ENCODE measurements at places on chromosomes 7 and 10.

GRCh38 chr10:89582022-89582421, 46.6 kb upstream of the SLC16A12 start:
- DNase-seq, result no peak

GRCh38 chr10:130771491-130771946, 540.0 kb downstream of the TCERG1L start:
- DNase-seq, result no peak

- no peak for DNase-seq
Observed at GRCh38 chr7:69762821-69763352, 164.6 kb downstream of the AUTS2 start.

- no peak for DNase-seq
Observed at GRCh38 chr10:69847883-69848282, 46.2 kb downstream of the COL13A1 start.

GRCh38 chr7:48419401-48419800, 248.1 kb downstream of the ABCA13 start:
- no peak for DNase-seq

DNA sequence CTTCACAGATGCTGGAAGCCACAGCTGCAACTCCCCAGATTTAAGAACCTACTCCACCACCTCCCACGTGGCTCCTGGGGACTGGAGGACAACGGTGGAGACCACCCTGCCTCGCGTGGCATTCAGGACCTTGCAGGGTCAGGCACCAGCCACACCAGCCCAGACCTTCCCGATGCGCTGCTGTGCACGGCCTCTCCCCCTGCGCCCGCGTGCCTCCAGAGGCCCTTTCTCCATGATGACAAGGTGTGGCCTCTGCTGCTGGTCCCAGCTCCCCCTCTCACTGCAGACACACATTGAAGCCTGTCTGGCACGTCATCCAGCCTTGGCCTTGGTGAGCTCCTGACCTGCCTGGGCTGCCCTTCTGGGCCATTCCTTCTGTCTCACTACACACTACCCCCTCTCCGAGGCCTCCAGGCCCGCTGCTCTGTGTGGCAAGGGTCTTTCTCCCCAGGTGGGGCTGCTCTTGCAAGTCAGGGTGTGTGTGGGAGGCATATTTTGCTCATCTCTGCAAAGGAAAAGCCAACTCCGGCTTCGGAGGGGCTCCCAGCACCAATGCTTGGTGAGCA, 254.8 kb downstream of the MAD1L1 start:
- no peak for DNase-seq

DNA sequence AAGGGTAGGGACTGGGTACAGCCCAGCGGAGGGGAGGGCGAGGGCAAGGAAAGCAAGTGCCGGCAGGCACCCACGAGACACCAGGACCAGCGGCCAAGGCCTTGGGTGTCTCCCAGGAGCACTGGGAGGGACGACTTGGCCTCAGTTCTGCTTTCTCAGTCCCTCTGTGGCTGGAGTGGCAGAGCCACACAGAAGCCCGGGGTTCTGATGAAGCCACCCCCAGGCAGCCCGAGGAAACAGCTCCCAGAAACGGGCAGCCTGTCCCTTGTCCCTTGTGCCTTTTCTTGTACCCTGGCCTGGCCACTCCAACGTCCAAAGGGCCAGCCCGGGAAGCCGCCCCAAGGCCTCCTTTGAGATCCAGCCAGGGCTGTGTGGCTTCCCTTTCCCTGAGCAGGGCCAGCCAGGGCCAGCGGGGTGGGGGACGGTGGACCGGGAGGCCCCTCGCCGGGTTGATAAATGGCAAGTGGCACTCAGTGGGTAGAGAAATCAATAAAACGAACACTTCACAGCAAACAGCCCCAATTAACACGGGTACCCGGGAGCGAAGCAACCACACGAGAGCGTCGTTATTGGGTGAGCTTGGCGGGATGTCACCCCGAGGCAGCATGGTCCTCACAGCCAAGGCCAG, 69.8 kb upstream of the GNA12 start:
- no peak for DNase-seq

DNA sequence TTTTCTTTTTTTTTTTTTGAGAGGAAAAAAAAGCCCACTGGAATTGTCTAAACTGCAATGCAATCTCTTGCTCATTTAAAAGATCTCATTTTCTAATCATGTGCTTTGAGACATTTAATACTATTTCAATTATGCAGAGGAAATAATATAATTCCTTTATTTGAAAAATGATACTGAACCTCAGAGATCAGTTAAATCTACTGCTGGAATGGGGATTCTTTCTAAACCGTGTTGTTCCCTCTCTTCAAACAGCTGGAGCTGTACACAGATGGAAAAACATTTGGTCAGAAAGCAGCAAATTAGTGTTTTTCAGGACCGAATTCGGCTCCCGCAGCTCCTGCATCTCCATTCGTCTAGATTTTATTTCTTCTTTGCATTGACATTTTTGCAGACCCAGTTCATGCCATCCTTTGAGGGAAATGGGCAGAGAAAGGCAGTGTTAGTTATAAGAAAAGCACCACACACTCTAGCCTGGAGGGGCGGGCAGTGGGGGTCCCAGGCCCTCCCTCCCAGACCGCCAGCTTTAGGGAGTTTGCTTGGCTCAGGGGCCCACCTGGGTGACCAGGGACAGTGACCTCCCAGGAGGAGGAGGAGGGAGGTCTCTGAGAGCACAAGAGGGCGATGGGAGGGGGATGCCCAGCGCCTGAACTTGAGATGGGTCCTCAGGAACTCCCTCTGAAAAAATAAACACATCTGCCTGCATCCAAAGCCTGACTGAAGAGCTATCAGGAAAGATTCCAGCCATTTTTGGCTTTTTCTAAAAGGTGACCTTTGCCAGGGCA, 32.4 kb downstream of the TRIM8 start:
- no peak for DNase-seq

- DNase-seq, result no peak
Observed at GRCh38 chr7:99193527-99194220, 14.2 kb downstream of the KPNA7 start.

GRCh38 chr7:64951250-64951848, 39.5 kb downstream of the ZNF117 start:
- DNase-seq, result peak; percentile 40

DNA sequence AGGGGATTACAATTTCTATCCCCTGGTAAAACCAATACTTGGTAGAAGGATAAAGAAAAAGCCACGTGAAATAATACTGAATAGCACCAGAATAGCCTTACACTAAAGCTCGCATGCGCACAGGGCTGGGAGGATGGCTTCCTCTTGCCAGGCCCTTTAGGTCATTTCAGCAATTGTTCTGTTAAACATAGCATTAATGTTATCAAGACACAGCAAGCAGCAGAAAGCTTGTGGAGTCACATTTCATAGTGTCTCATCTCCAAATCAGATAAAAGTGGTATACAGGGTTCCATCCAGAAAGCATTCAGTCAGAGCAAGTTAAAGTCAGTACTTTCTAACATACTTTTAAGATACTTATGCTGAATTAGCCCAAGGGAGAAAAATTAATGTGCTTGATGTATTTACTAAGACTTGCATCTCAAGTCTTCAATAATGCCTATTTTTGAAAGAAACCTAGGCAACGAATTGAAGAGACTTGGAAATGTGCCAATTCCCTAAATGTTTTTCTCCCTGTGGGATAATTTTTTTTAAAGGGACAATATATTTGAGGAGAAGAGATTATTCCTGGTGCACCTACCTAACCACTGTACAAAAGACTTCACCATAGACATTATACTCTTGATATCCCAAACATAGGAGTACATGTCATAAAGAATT, 14.3 kb upstream of the NPM3 start:
- DNase-seq, result no peak

GRCh38 chr10:88908194-88908593, 28.1 kb downstream of the STAMBPL1 start:
- DNase-seq, result no peak

GRCh38 chr10:61701055-61701705, 38.5 kb downstream of the CABCOCO1 start:
- DNase-seq, result peak; percentile 5

GRCh38 chr10:33115738-33116719, 158.0 kb upstream of the ITGB1 start:
- peak; percentile 5 for DNase-seq

DNA sequence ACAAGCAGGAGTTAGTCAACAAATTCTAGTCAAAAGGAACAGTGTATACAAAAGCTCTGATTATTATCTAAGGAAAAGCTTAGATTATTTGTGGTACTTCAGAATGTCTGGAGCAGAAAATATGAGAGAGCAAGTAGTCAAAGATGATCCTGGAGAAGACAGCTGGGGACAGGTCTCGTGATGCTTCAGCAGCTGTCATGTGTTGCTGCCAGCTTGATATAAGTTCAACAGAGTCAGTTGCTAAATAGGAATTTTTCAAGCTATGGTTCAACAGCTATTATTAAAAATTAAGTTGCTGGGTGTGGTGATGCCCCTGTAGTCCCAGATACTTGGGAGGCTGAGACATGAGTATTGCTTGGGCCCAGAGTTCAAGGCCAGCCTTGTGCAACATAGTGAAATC, 240.0 kb upstream of the RHOBTB1 start:
- no peak for DNase-seq

DNA sequence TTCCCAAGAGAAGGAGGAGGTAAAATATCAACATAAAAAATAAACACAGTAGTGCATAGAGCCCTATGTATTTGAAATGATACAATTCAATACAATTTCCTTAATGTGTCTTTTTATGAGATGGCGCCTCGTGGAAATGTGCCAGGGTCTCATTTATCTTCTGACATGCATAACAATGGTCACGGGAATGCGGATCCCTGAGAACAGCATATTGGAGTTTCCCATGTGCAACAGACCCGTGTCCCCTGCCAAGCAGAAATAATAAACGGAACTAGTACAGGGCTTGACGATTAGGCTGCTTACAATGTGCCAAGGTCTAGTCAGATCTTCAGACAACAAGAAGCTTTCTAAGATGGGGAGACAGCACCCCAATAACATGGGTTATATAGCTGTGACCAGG, 217.9 kb downstream of the ARHGAP21 start:
- DNase-seq, result no peak

DNA sequence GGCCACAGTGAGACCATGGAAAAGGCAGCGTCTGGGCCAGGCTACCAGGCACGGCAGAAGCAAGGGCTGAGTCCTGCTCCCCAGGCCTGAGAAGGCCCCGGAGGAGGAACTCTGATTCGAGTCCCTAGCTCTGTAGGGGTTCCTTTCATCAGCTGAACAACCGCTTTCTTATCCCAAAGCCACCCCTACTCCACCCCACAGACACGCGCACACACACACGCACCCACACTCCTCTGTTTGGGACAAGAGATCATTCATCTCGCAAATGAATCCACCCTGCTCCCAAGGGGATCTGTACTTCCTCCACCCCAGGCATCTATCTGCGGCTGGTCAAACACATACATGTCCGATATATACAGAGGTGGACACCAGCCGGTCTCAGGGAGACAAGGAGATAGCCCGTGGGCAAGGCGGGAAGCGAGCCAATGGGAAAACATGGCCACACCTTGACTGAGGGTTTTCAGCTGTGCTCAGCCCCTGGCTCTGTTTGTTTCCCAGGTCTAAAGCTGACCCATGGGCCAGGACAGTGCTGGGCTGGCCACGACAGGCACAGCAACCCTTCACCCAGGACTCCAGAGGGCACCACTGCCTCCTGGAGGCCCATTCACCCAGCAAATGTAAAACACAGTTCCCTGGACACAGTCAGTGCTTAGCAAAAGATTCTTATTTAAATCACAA, 7.3 kb downstream of the ZCCHC24 start:
- peak; percentile 31 for DNase-seq

GRCh38 chr10:14185316-14186045, 145.2 kb downstream of the FRMD4A start:
- DNase-seq, result peak; percentile 43

DNA sequence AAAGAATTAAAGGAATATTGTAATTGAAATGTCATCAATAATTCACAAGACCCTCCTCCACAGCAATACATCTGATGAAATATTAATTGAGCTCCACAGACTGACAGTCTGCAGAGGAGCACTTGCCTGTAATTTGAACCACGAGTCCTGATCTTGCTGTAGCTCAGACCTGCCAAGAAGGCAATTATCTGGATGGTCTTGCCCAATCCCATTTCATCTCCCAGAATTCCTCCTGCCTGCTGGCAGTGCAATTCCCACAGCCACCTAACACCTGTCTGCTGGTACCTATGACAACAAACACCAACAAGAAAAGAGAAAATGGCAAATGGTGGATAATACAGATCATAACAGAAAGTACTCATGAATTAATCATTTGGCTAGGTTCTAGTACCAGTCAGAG, 38.5 kb downstream of the ERCC6 start:
- DNase-seq, result no peak

GRCh38 chr10:97821308-97822038, 28.2 kb upstream of the GOLGA7B start:
- no peak for DNase-seq

DNA sequence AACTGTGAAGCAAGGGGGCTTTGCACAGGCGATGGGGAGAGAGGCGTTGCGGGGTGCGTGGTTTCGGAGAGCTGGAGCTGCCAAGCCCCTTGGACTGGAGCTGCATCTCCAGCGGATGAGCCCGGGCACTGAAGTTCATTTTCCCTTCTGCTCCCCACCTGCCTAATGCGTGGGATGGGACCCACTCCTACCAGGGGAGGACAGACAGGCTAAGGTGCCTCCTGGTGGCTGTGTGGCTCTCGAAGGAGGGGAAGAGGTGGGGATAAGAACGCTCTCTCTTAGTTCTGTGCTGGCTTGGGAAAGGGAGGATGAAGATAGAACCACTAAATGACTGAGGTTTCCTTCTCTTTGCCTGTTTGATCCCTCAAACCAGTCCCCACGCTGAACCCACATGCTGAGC, 177.6 kb upstream of the PITRM1 start:
- DNase-seq, result no peak

DNA sequence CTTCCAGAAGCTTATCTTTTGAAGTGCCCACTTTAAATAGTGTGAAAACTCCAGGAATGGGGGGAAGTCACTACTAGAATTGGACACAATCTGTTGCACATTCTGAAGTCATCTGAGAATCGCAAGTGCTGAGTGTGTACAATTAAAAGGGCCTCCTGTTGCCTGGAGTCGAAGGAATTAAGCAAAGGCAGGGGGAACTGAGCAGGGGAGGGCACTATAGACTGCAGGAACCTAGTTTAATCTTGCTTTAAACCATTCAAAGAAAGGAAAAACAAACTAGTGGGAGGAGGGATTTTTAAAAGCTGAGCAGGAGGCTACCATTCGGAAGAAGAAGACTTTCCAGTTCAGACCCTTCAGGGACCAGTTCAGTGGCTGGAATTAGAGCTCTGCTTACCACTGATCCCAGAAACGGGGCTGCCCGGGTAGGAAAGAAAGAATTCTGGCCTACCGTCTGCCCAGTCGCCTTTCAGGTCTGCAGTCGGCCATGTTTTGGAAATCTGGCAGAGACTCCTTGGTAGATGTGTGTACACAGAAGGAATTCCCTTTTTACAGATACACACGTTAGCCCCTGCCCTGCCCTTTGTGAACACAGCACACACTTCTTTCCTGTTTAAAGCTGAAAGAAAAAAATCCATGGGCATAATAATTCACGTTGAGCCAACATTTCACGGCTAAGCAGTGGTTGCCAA, 610.6 kb upstream of the FOXK1 start:
- no peak for DNase-seq

DNA sequence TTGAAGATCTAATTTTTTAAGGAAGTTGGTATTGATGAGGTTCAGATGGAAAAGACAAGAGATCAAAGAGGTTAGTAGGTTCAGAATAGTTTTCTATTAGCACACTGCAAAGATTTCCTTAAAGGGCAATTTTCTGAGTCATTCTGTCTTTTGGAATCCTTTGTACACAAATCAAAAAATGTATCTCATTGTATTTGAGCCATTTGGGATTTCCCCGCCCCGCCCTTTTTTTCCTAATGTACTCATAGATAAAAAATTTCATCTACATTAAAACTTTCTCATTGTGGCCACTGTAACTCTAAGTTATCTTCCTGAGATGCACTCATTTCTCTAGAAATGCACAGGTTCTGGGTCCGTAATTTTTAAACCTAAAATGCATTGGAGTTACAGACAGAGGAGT, 12.1 kb downstream of the GIMAP6 start:
- no peak for DNase-seq

- DNase-seq, result no peak
Observed at GRCh38 chr7:51223505-51223904, 93.1 kb downstream of the COBL start.

Measured in suppressor macrophage (primary cell).